ENCODE measurements at places on chromosomes 5 and 9.

GRCh38 chr5:163574472-163575440, 69.3 kb downstream of the MAT2B start:
- no peak for DNase-seq

GRCh38 chr5:131792896-131793295, 3.9 kb downstream of the FNIP1 start:
- DNase-seq, result no peak

DNA sequence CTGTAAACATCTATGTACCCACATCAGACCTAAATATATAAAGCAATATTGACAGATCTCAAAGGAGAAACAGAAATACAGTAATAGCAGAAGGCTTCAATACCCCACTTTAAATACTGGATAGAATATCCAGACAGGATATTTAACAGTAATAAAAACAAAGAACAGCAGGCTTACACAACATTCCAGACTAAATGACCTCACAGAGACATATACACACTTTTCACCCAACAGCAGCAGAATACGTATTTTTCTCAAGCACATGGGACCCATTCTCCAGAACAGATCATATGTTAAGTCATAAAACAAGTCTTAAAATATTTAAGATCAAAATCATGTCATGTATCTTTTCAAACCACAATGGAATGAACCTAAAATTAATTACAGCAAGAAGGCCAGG, 76.8 kb downstream of the CAMSAP1 start:
- DNase-seq, result no peak

DNA sequence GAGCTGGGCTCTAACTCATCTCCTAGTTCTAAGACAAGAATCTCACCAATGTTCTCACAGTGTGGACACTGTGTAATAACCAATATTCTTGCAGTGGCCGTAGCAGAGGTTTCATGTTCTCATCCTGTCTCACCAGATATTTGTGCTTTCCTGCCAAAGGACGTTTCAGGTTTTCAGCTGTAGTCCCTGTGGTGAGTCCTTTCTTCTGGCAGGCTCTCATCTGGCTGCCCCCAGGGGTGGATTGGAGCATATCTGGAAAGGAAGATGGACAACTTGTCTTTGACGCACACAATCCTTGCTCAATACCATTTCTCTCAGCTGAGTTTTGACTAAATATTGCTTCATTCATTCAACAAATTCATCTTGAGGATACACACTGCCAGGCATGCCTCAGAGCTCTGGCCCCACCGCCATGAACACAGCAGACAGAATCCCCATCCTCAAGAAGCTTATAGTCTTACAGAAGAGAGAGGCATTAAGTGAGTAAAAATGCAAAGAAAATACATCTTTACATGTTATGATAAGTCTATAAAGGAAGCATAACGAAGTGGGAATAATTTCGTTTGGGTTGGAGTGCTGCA, 33.8 kb upstream of the NEURL1B start:
- DNase-seq, result no peak
